Upper lobe of right lung (tissue), 1 donor: ENCODE measurements at places on chromosomes 16 and 17. TPM values are rescaled to one million over a fixed set of nuclear protein-coding genes. Genes with fewer than 3 reads are reported as not detected.

RHBDL1 gene
- 2.0 TPM for total RNA-seq

FKBP10 gene
- total RNA-seq: 34.5 TPM

DNA sequence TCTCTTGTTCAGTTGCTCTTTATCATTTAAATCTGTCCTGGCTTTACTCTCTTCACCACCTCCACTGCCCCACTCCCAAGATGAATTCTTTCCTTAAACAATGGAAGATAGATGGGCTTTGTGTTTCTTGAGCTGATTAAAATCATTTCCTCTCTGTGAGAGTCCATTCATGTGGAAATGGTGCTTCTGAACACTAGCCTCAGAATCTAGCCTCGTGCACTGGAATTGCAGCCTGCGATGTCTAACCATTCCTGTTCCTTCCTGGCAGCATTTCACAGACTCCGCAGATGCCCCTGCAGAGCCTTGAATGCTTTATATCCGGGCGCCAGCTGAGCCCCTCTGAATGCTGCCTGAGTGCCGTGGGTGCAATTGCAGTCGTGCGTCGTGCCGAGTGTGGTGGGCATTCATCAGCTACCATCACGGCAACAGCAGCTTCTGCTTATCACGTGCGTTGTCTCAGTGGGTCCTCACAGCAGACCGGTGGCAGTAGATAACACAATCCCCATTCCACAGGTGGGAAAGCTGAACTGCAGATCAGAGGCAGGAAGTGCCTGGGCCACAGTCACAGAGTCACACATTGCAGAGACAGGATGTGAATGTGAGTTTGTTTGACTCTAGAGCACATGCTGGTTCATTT, 172.8 kb upstream of the WSCD1 start:
- DNase-seq: no peak

GRCh38 chr17:75752802-75753513, 12.0 kb downstream of the GALK1 start:
- no peak for DNase-seq

DNA sequence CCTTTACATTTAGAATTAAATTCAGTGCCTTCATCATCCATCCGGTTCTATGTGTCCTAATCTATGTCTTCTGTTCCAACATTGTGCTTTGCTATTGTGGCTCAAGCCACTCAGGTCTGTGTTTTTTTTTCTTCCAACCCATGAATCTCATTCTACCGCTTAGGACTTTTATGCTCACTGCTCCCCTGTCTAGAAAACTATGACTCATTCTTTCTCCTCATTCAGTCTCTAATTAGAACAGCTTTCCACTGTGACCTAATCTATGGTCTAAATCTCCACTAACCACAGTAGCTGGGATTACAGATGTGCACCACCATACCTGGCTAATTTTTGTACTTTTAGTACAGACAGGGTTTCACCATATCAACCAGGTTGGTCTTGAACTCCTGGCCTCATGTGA, 418.7 kb downstream of the KCNJ2 start:
- no peak for DNase-seq
